ENCODE measurements at places on chromosomes 16 and 17. TPM values are rescaled to one million over a fixed set of nuclear protein-coding genes. Genes with fewer than 3 reads are reported as not detected.
A peak's percentile ranks its signal among the peaks of the same experiment; 100 is the strongest.

GRCh38 chr17:6528557-6528956 lies 27.8 kb downstream of the PITPNM3 start:
- no peak for DNase-seq

DNA sequence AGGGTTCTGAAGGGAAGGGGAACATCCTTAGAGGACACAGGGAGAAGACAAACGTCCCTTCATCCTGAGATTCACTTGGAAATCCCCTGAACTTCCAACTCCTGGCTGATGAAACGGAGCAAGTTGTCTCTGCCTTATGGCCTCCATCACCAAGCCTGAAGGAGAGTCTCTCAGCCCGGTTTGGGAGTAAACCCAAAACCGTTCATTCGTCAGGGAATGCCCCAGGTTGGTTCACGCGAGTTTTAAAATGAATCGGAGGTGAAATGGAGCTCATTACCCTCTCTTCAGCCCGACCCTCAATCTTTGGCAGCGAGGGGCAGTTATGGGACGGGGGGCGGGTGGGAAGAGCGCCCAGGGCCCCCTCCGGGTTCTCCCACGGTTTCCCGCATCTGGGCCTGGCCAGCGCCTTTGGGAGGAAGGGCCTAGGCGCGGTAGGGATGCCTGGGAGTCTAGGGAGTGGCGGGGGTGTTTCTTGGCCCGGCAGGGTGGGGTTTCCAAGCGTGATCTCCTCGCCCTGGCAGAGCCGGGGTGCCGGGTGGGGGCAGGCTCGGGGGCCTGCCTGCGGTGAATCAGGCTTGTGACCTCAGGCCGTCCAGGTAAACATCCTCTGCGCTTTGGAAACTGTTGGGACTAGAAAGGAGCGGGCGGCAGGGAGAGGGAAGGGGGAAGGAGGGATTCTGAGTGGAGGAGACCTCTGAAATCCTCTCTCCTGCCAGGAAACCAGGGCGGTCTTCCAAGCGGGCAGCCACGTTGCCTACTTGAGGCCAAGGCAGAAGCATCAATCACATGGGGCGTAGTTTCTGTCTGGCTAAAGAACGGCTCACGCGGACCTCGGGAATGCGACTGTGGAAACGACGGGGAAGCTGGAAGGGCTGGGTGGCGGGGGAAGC lies 24.1 kb upstream of the HOXB13 start:
- no peak for DNase-seq

GRCh38 chr17:28216052-28216451 lies 102.9 kb upstream of the TMEM97 start:
- no peak for DNase-seq

DNA sequence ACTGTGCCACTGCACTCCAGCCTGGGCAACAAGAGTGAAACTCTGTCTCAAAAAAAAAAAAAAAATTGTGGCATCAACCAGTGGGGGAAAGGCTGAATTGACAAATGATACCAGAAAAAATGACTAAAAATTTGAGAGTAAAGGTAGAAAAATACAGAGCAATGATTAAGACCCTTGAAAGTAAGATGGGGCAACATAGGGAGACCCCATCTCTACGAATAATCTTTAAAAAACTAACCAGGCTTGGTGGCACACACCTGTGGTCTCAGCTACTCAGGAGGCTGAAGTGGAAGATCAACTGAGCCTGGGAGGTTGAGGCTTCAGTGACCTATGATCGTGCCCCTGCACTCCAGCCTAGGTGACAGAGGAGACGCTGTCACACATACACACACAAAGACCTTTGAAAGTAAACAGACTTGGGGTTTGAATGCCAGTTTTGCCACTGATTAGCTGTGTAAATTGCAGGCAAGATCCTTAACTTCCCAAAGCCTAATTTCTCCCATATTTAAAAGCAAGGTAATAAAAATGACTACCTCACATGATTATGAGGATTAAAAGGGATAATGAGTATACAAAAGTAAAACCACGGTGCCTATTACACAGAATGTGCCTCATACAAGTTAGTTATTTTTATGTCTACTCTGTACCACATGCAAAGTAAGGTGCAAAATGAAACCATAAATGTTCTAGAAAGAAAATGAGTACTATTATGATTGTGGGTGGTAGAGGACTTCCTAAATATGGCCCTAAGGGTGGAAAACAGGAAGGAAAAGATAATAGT lies 21.7 kb upstream of the PAFAH1B1 start:
- DNase-seq = no peak

DNA sequence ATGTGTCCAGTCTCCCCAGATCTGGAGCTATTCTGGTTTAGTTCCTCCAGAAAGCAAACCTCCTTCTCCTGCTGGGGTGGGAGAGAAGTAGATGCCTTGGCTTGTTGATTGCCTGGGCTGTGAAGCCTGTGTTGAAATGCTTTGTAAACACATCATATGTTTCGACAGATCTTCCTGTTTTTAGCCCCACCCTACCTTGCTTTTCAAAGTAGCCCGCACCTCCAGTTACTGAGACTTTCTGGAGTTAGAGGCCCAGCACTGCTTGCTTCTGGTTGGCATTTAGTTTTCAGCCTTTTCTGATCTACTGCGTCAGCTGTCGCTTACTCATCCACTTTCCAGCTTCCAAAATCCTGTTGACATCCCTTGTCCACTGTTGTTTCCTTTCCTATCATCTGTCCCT lies 17.9 kb upstream of the NDEL1 start:
- DNase-seq = peak; percentile 63

- no peak for DNase-seq
These were observed 46.3 kb downstream of the TANGO6 start for GRCh38 chr16:68889508-68890150.

DNA sequence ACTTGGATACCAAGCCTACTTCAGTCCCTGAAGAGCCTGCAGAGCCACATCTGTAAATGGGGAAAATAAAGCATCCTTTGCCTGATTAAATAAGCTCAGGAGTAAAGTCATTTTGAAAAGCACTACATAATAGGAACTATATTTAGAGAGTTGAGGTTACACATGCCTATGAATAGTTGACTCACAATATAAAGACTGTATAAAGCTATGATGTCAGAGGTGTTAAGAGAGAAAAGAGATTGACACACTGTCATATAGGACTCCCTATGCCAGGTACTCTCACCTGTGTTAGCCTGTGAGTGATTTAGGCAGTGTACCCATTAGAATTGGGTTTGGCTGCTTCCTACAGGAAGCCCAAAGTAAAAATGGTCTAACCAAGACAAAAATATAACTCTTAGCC lies 87.7 kb upstream of the CRHR1 start:
- peak; percentile 45 for DNase-seq

Gene PRDM7
- not detected for total RNA-seq

Gene CCL14
- total RNA-seq = not detected

Gene HS3ST3A1
- 0.53 TPM for total RNA-seq

Gene CNEP1R1
- total RNA-seq = 28.8 TPM
